ENCODE measurements at places on chromosomes 1 and 21.

GRCh38 chr21:17370263-17370662 lies 142.6 kb upstream of the CXADR start:
- DNase-seq = no peak

GRCh38 chr1:119373465-119373864 lies 4.9 kb downstream of the HAO2 start:
- no peak for DNase-seq

- no peak for DNase-seq
Observed at GRCh38 chr1:109492779-109493178, 1.1 kb upstream of the CYB561D1 start.

DNA sequence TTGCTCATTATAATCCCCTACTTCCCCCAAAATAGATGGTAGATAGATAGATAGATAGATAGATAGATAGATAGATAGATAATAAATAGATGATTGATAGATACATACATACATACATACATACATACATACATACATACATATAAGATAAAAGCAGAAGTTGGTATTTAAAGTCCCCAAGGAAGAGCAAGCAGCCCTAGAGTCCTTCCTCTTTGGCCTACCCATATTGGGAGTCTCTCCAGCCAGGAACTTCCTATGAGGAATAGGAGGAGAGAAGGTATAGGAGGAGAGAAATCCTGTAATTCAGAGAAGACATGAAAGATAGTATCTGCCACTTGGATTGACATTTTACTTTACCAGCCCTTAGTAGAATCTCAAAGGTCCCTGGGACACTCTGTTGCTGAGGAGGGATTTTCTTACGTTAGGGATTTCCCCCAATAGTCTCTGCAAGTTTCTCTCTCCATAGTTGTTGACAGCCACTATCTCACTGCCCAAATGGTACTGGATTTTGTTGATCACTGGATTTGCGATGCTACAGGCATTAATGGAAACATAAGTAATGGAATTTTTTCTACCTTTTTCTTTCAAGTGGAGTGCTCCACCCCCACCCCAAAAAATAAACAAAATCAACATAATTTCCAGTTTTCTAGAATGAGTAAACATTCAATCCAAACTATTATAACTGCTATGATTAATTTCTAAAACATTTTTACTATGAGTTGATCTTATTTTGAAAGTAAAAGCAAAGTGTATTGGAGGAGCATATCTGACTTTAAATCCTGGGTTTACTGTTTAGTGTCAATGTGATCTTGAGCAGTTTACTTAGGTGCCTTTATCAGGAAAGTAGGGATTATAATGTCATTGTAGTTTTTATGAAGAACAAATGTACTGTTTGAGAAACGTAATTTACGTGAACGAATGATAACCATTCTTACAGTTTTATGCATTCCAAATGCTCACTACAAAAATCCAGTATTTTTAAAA lies 93.2 kb upstream of the TNFSF4 start:
- DNase-seq = no peak

- DNase-seq = no peak
Observed at GRCh38 chr1:20028125-20028524, 41.9 kb upstream of the PLA2G5 start.

DNA sequence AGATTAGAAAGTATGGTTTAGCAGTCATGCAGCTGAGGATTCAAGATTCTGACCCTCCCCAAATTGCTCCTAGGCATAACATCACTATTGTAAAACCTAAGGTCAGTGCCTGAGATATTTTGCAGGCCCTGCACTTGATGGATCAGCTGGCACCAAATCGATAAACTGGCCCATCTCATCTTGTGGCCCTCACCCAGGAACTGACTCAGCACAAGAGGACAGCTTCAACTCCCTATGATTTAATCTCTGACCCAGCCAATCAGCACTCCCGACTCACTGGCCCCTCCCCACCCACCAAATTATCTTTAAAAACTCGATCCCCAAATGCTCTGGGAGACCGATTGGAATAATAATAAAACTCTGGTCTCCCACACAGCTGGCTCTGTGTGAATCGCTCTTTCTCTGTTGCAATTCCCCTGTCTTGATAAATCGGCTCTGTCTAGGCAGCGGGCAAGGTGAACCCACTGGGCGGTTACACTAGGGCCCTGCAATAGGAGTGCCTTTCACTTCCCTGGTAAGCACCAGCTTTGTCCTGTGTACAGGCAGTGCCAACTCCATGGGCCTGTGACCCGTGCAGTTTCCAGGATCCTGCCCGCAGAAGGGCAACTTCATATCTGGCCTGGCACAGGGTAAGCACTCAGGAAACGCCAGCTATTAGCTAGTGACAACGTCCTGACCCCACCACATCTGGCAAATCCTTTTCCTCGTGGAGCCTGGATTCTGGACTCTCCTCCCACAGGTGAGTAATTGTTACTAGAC lies 28.7 kb upstream of the SLC2A5 start:
- no peak for DNase-seq

DNA sequence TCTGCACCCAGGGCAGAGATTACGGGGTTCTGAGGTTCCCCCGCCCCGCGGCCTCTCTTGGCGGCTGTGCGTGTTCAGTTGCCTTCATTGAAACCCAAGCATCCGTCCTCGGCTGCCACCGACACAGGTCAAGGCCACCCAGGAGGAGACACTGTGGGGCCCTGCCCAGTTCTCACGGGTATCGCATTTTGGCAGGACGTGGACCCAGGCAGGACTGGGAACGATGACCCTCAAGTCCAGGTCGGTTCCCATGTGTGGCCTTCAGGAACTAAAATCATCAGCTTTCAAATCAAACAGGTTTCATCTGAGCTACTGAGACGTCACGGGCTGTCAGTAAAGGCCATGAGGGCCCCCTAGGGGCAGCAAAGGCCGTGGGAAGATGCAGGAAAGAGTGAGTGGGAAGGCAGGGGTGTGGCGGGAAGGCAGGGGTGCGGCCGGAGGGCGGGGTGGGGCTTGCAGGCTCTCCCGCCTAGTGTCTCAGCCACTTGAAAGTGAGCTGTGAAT lies 7.0 kb upstream of the C1orf174 start:
- no peak for DNase-seq

GRCh38 chr1:42312576-42313212 lies 22.3 kb downstream of the FOXJ3 start:
- DNase-seq = no peak

DNA sequence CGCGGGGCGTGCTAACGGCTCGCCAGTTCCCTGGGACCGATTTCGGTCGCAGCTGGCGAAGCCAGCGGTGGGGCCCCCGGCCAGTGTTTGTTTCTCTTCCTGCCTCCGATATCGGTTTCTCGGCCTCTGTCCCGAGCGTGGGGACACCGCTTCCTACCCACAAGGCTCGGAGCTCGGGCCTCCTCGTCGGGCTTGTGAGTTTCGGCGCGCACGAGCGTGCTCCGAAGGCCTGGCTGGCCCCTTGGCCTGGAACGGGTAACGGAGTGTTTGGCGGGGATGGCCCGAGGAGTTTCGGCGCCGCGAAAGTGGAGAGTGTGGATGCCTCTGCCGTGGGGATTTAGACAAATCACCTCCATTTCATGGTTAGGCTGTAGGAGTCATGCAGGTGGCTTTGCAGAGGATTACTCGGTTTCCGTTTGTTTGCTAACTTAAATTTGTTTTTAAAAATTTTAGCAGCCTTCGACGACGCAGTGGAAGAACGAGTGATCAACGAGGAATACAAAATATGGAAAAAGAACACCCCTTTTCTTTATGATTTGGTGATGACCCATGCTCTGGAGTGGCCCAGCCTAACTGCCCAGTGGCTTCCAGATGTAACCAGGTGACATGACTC lies 559 bp downstream of the RBBP4 start:
- DNase-seq = no peak

DNA sequence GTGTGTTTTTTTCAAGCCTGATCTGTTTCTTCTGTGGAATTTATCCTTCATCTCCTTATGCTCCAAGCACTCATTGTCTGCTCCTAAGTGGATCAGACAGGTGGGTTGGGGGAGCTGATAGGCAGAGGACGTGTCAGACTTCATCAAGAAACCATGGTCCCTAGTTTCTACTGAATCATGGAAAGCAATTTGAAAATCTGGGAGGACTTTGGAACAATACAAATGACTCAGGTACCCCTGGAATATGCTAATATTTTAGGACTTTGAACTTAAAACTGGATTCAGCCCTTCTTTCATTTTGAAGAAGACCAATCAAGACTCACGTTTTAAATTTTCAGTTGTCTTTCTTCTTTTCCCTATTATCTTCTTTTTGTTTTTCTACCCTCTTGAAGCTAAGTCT lies 7.7 kb downstream of the ABCG1 start:
- DNase-seq = no peak

DNA sequence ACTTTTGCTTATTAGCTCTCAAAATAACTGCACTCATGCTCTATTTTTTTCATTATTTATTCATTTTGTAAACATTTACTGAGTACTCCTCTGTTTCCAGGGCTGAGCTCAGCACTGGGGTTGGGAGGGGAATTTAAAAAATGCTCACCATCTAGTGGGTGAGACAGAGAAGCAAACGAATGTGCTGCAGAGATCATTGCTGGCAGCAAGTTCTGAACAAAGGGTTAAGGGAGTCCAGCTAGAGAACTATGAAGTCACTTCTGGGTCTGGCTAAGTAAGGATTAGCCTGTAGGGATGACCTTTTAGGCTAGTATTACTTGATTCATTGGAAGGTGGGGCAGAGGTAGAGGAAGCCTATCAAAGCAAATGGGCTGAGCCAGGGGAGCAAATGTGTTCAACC lies 99.1 kb upstream of the ZNF644 start:
- no peak for DNase-seq

GRCh38 chr1:57131701-57132394 lies 166.0 kb upstream of the C8B start:
- DNase-seq = no peak

GRCh38 chr1:229900220-229900619 lies 166.8 kb upstream of the GALNT2 start:
- no peak for DNase-seq

DNA sequence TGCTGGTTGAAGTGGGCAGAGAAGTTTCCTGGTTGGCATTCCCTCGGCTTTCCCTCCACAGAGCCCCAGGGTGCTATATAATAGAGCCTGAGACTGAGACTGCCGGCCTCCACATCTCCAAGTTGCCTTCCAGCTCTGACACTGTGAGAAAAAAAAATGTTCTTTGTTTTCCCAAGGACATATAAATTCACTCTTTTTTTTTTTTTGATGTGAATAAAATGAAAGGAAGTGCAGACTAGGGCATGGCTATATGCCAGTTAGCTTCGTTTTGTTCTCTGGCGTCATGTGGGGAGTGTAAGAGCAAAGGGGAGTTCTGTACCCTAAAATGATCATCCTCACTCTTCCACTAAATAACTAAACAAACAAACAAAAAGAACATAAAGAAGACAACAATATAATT lies 101.6 kb downstream of the TNFSF18 start:
- no peak for DNase-seq

- no peak for DNase-seq
Observed at GRCh38 chr1:24266398-24266941, 52.7 kb upstream of the GRHL3 start.

DNA sequence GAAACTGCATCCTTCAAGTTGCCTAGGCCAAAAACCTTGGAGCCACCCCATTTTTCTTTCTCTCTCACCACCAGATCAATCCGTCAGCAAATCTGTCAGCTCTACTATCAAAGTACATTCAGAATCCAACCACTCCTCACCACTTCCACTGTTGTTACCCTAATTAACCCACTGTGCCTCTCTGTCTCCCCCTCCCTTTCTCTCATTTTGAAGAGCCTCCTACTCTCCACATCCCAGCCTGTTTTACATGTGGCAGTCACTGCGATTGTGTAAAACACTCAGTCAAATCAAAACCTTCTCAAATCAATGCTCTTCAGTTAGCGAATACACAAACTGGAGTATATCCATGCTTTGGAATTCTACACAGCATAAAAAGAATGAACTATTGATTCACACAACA lies 33.1 kb downstream of the ZNF684 start:
- no peak for DNase-seq

GRCh38 chr1:45012639-45013278 lies 705 bp downstream of the UROD start:
- no peak for DNase-seq

GRCh38 chr1:76543495-76543894 lies 323.8 kb upstream of the ST6GALNAC5 start:
- no peak for DNase-seq

- DNase-seq = no peak
Observed at GRCh38 chr1:171405391-171405714, 80.0 kb upstream of the PRRC2C start.

DNA sequence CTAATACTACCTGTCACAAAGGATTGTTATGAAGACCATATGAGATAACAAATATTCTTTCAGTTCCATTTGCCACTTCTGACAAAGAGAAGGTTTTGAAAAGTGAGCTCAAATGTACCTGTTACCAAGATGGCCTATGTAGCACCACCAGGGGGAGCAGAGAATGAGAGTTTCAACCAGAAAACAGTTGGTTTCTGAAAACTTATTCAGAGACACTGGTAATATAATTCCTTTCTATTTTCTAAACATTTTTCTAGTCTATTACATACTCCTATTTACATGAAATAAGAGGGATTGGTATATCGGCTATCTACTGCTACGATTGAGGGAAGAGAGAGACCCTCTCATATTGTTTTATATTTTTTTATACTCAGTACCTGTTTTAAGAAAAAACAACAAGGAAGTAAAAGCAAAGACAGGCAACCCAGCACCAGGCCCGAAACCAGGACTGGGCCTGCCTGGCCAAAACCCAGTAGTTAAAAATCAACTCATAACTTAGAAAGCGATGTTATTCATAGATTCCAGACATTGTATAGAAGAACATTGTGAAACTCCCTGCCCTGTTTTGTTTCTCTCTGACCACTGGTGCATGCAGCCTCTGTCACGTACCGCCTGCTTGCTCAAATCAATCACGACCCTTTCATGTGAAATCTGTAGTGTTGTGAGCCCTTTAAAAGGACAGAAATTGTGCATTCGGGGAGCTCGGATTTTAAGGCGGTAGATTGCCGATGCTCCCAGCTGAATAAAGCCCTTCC lies 48.3 kb downstream of the IL23R start:
- DNase-seq = no peak

GRCh38 chr1:24329797-24330543 lies 10.8 kb downstream of the GRHL3 start:
- DNase-seq = no peak

DNA sequence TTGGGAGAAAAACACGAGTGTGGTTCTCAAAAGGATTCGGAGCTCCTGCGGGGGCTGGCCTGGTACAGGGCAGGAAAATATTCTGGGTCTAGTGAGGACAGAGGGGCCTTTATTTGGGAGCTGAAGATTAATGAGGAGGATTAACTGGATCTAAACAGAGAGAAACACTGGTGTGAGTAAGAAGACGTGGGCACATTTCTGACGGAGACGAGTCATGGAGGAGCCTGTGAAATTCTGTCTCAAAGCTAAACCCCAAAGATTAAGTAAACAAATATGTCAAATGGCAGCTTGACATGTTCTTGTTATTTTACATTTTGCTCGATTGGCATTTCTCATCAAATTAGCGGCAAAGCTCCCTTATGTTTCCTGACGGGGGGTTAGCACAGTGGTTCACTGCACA lies 12.8 kb downstream of the PROK1 start:
- no peak for DNase-seq

DNA sequence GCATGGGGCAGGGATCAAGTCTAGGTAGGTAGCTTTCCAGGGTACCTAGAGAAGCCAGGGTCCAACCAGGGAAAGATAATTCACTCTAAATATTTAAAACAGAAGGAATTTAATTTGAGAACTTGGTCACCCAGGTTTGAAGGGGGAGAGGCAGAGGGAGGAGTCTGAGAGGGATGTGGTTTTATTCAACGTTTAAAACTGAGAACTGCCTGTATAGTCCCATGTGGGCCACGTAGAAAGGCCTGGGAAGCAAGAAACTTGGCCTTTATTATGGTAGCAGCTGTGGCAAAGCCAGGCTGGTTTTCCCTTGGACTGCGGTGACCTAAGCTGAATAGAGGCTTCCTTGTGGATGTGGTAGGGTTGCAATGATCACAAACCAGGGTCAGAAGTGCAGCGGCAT lies 42.0 kb upstream of the DUSP10 start:
- DNase-seq = no peak

- no peak for DNase-seq
Observed at GRCh38 chr1:178986204-178986603, 39.5 kb upstream of the FAM20B start.
